Fibroblast of skin of back (primary cell): ENCODE measurements at places on chromosomes 5 and 9.
A peak's percentile ranks its signal among the peaks of the same experiment; 100 is the strongest.

- peak; percentile 2 for DNase-seq
Observed at GRCh38 chr5:144276034-144276822, 105.6 kb downstream of the KCTD16 start.

DNA sequence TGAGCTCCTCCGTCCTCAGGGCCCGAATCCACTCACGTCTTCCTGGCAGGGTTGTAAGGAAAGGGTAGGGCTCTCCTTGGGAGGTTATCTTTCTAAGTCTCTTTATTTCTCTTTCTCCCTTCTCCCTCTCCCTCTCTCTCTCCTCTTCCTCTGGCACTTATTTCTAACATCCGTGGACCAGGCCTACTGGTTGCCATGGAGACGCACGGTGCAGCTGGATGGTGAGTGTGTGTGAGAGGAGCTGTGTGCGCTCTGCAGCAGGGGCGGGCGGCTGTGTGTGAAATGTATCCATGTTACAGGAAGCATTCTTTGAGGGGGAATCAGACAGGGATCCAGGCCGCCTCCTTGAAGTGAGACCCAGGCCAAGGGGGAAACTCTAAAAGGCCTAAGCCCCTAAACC, 32.2 kb downstream of the PCDH1 start:
- DNase-seq = peak; percentile 80

- DNase-seq = no peak
Observed at GRCh38 chr5:178304016-178304415, 71.4 kb upstream of the PHYKPL start.

DNA sequence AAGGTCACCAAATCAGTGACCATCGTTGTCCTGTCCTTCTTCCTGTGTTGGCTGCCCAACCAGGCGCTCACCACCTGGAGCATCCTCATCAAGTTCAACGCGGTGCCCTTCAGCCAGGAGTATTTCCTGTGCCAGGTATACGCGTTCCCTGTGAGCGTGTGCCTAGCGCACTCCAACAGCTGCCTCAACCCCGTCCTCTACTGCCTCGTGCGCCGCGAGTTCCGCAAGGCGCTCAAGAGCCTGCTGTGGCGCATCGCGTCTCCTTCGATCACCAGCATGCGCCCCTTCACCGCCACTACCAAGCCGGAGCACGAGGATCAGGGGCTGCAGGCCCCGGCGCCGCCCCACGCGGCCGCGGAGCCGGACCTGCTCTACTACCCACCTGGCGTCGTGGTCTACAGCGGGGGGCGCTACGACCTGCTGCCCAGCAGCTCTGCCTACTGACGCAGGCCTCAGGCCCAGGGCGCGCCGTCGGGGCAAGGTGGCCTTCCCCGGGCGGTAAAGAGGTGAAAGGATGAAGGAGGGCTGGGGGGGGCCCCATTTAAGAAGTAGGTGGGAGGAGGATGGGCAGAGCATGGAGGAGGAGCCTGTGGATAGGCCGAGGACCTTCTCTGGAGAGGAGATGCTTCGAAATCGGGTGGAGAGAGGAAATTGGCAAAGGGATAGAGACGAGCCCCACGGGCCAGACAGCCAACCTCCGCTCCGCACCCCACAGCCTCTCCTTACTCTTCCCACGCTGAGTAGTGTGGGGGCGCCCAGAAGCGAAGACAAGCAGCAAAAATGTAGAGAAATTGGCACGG, 1.7 kb downstream of the RXFP3 start:
- no peak for DNase-seq

GRCh38 chr9:121246821-121247561, 21.0 kb upstream of the GSN start:
- peak; percentile 93 for DNase-seq

- DNase-seq = no peak
Observed at GRCh38 chr5:98656796-98657195, 116.7 kb upstream of the RGMB start.

DNA sequence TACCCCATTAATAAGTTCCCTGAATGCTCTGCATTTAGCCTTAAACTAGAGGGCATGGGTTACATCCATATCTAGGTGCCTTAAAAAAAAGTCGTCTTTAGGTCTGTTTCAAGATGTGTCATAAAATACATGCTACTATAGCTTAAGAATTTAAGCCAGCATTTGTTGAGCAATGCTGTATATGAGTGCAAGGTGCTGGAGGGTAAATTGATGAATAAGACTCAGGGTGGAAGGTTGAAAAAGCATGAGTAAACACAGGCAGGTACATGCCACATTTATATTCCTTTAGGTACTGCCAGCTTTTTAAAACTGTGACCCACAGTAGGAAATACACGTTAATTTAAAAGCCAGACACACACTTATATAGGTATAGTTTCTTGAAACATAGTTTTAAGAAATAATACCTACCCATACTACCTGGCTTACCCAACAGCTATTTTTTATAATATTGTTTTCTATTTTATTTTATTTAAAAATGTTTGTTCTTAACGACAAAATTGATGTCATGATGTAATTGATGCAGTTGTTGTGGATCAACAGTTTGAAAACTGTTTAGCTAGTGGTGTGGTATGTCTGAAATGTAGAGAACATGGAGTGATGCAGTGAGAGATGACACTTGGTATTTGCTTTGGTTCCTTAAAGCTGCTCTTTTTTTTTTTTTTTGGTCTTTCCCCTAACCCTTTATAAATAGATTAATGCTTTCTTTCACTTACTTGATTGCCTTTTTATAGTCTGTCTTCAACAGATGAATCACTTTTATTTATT, 3.9 kb downstream of the HMGCR start:
- peak; percentile 15 for DNase-seq

DNA sequence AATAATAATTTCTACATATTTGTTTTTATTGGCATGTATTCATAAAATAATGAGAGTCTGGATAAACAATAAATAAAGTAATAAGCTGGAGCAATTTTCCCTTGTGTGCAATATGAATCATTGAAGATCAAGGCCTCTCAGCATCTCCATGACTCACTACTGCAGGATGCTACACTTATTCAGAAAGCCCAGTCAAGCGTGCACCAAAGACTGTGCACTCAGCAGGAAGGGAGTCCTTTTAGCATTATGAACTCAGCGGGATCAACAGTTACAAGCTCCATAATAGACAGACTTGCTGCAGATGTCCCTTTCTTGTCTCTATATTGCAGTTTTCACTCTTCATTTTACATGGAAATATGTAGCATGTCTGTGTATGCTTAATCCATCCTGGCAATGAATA, 485.3 kb downstream of the CDH9 start:
- no peak for DNase-seq

DNA sequence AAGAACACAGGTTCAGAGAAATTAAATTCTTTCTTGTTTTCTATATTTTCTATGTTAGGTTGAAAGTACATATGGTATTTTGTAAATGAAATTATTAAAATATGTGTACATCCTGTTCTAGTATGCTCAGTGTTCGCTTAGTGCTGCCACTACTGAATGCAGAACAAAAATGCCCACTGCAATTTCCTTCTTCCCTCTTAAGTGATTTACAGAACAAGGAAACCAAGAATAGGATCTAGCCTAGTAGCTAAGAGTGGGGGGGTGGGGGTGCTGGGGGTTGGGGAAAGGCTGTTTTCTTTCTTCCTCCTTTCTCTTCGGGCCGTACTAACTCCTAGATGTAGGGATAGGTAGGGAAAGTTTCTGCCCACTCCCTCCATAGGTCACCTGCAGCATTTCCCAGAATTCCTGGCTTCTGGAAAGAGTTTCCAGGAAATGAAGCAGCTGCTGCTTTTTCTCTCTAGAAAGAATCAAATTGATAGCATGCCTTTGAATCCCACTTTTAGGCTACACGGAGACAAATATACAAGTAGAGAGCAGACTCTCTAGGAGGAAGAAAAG, 15.7 kb downstream of the SPATA9 start:
- DNase-seq = no peak

- DNase-seq = no peak
Observed at GRCh38 chr9:137126786-137127185, 12.2 kb upstream of the GRIN1 start.

- DNase-seq = no peak
Observed at GRCh38 chr5:174348311-174348981, 302.9 kb downstream of the NSG2 start.

GRCh38 chr9:136936645-136937170, 7.8 kb downstream of the FBXW5 start:
- DNase-seq = no peak

DNA sequence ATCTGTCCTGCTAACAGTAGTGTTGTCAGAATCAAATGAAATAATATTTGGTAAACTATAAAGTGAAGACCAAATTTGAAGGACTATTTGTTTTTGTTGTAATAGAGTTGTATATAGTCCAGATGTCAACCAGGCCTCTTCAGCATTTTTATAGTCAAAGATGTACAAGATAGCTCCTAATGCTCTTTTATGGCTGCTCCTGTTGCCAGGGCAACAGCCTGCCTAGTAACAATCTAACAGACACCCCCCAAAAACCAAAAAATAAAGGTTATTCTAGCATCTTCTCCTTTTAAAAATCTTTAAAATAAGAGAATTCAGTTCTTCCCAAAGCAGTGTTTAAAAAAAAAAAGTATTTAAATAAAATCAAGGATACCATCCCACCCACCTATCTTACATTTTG, 49.5 kb upstream of the MACIR start:
- no peak for DNase-seq

GRCh38 chr5:178671602-178672144, 44.8 kb upstream of the CLK4 start:
- DNase-seq = peak; percentile 9
